ENCODE measurements at places on chromosomes 6 and 20. TPM values are rescaled to one million over a fixed set of nuclear protein-coding genes. Genes with fewer than 3 reads are reported as not detected.

SLC18B1 gene
- 7.4 TPM for total RNA-seq

NKX2-4 gene
- not detected for total RNA-seq

MDFI gene
- total RNA-seq, result 0.55 TPM

RAET1L gene
- not detected for total RNA-seq

OXT gene
- total RNA-seq, result 0.18 TPM

CAGE1 gene
- 0.09 TPM for total RNA-seq

ARID1B gene
- 28.7 TPM for total RNA-seq

ANKRD66 gene
- not detected for total RNA-seq

HLA-DOA gene
- under 0.01 TPM for total RNA-seq

FAM209A gene
- not detected for total RNA-seq

OLIG3 gene
- not detected for total RNA-seq

C20orf202 gene
- not detected for total RNA-seq

STMN3 gene
- total RNA-seq, result 2.3 TPM

PSMB9 gene
- total RNA-seq, result 29.2 TPM

BHLHE23 gene
- not detected for total RNA-seq

GPR6 gene
- total RNA-seq, result not detected

SEL1L2 gene
- not detected for total RNA-seq

RAET1E gene
- 0.37 TPM for total RNA-seq

PABPC1L gene
- 5.5 TPM for total RNA-seq

TOMM34 gene
- total RNA-seq, result 11.7 TPM

RNF39 gene
- total RNA-seq, result not detected

PSORS1C1 gene
- 1.7 TPM for total RNA-seq

PBOV1 gene
- total RNA-seq, result not detected

MACROD2 gene
- 0.55 TPM for total RNA-seq

ESF1 gene
- total RNA-seq, result 10.2 TPM

STMND1 gene
- not detected for total RNA-seq

SEMG1 gene
- not detected for total RNA-seq

TRIM10 gene
- not detected for total RNA-seq

DEFB132 gene
- not detected for total RNA-seq

ECT2L gene
- not detected for total RNA-seq

TNFRSF21 gene
- total RNA-seq, result 17.9 TPM

DACT2 gene
- total RNA-seq, result 0.85 TPM

FABP7 gene
- total RNA-seq, result 0.71 TPM

CST4 gene
- 0.43 TPM for total RNA-seq

CD93 gene
- 0.14 TPM for total RNA-seq

PSORS1C2 gene
- not detected for total RNA-seq

All from smooth muscle cell of bladder (primary cell).